ENCODE measurements at places on chromosomes 12 and 14.

- DNase-seq: peak; percentile 88
These were observed 10.5 kb downstream of the ARHGEF25 start for GRCh38 chr12:57621497-57622292.

GRCh38 chr12:95117178-95117599, 43.8 kb upstream of the NR2C1 start:
- peak; percentile 66 for DNase-seq

DNA sequence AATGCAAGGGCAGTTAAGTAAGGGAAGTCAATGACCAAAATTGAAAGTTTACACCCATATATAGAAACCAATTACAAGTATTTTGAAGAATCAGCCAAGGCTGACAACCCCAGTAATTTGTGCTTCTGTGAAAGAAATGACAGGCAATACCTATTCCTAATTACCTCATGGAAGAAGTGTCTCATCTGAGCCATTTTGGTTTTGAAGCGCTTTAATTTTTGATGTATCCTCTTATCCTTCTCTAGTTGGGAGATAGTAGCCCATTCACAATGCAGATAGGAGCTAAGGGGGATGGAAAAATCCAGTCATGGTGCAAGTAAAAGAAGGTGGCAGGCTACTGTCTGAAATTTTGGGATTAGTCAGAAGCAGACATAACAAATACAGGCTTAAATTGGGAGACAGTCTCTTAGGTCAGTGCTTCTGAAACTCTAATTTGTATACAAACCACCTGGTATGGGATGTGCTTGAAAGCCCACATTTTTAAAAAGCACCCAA, 30.4 kb upstream of the SUPT16H start:
- DNase-seq: peak; percentile 57

GRCh38 chr12:2372178-2372577, 319.4 kb downstream of the CACNA1C start:
- no peak for DNase-seq

DNA sequence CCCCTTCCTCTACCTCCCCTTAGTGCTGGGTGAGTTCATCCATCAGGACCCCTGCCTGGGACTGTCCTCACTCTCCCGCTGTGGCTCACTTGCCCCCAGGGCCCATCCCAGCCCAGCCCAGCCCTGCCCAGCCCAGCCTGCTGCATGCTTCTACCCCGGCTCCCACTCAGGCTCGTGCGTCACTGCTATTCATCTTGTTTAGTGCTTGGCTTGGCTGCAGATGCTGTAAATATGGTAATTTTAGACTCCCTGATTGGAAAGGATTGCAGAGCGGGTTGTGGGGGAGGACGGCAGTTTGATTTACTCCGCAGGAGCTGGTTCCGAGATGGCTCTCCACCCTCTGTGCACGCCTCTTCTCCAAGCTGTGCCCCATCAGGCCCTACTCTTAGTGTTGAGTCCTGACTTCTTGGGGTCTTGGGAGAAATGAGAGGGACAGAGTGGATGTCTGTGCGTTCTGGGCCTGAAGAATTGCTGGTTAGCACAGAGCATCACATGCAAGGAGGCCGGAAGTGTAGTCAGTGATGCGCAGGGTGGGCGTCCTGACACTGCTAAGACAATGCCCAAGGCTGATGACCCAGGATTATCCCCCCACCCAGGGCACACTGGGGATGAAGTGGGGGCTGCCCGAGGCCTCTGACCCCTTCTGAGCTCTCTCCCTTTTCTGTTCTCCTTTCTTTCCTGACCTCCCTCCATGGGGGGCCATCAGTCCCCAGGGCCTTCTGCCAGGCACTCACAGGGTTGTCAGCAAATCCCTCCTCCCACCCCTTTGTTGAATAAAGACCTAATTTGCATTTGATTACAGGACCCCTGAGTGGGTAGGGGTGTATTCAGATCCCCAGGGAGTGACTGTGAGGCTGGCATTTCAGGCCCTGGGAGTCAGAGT, 244.4 kb downstream of the ZFP36L1 start:
- no peak for DNase-seq

- DNase-seq: peak; percentile 63
These were observed 57.3 kb downstream of the DAD1 start for GRCh38 chr14:22531451-22532344.

DNA sequence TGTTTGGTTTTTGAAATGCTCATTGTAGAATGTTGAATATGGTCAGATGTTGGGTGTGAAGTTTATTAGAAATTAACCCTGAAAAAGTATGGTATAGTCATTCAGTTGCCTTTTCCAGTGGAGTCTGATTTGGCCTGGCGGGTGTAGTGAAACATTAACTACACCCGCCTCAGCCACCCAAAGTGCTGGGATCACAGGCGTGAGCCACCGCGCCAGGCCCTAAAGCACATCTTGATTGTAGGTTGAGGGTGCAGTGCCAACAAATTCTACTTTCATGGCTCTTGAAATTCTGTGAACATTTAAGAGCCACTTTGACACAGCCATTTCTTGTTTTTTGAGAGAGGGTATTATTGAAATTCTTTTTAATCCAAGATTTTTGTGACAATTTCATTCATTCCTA, 624.9 kb downstream of the DIO2 start:
- DNase-seq: no peak

DNA sequence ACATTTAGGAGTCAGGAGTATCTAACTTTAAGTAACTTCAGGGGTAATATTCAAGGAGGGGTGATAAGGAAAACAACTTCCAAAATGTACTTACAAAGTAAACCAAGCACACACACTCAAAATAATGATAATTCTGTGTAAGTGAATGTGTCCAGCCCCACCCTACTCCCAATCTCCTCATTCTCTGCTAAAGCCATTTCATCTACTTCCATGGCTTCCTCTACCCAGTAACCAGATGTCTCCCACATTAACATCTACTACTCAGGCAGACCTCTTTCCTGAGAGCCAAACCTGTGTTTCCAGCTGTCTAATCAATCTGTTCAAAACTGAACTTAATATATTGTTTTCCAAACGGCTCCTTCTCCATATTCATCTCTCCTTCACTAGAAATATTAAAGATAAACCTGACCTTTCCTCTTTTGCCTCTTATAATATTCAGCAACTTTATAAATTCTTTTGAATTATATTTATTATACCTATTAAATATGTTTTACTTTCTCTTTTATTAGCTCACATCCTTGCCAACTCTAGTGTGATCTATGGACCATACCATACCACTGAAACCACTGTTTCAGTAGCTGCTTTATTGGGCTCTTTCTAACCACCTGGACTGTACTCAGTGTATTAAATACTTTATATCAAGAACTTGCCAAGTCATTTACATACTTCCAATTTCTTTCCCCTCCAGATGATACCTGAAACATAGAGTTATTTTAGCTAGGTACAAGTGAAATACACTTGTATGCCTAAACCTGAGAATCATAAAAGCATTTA, 170.7 kb downstream of the PPFIA2 start:
- no peak for DNase-seq

Measured in GM13977 (cell line).